Activated CD4-positive, alpha-beta memory T cell treated with anti-CD3 and anti-CD28 coated beads, Interleukin-2, amount 10 ng/mL, durations not matched to agents 7 days and 5 days (primary cell): ENCODE measurements at places on chromosomes 7 and 10.

- no peak for DNase-seq
These were observed 39.1 kb upstream of the PARD3 start for GRCh38 chr10:34854147-34854601.

- no peak for DNase-seq
These were observed 31.9 kb upstream of the OPTN start for GRCh38 chr10:13068071-13068470.

- DNase-seq, result no peak
These were observed 65.2 kb upstream of the OGDHL start for GRCh38 chr10:49827297-49827696.

GRCh38 chr10:845526-845925, 86.0 kb downstream of the LARP4B start:
- DNase-seq, result no peak

DNA sequence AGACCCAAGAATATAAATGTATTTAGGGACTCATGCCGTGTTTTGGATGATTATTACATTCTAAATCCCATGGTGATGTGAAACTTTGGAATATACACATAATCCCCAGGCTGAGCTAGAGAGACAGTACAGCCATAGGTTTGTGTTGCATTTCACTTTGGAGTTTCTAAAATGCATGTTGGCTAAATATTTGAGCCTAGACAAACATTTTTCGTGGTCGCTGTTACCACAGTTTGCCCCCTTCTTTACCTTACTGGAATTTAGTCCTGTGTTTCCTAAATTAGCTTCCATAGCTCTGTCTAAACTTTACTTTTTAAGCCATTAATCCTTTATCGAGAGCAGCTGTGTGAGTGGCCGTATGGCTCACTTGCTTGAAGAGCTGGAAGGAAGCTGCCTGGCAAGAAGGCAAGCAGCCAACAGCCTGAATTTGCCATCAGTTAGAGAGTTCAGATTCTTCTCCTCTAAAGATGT, 192.0 kb downstream of the BICC1 start:
- DNase-seq, result no peak

DNA sequence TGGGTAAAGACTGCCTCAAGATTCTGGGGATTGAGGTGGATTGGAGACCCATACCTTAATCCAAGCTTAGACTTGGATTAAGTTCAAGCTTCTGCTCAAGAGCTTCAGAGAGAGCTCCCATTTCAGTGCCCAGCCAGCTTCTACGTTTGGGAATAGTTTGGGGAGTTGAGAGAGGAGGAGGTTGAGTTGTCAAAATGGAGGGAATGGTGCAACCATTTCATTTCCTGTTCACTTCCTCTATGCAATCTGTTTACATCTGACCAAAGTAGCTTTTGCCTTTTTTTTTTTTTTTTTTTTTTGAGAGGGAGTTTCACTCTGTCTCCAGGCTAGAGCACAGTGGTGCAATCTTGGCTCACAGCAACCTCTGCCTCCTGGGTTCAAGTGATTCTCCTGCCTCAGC, 65.8 kb downstream of the ENTPD1 start:
- DNase-seq, result no peak

DNA sequence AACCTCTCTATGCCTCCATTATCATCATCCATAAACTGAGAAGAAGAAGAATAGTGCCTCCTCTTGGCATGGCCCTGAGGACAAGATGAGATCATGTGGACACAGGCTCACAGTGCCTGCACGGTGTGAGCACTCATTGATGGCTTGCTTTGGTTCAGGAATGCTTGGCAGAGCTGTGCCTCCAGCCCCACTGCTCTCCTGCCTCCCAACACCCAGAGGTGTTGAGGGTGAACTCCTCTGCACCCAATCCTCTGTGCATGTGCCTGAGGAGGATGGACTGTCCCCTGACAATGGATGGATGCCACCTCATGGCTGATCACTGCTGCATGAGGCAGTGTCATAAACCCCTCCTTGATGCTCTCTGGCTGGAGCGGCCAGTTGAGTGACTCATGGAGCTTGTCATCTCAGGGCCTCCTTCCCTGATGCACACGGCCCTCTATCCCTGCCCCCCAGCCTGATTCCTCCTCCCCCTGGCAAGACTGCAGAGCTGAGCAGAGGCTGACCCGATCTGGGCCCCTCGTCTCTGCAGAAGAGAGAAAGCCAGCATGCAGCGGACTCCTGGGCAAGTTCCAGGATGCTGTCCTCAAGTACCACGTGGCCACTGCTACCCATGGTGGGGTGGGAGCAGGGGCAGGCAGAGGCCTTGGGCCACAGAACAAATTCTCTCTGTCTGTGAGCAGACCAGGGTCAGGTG, 136.3 kb downstream of the KCNMA1 start:
- DNase-seq, result no peak

DNA sequence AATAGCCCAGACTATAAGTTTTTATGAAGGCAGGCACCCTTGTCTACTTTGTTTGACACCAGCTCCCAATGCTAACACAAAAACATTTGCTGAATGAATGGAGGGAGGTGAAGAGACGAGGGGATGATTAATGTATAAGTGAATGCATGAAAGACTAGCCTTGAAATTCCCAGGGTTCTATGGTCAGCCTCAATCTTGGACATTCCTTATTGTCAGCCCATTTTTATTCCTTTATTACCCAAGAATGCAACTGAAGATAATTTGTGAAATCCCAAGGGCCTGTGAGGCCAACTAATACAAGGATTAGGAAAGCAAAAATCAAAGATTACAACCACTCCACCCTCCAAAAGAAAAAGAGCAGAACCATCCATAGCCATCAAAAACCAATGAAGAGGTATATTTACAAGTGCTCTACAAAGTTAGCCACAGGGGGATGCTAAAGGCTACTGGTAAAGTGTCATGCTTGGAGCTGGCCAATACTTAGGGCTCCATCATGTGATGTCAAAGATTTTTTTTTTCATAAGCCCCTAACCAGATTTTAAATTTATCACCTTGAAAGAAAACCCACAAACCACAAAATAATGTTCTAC, 40.0 kb upstream of the ASAH2 start:
- no peak for DNase-seq

DNA sequence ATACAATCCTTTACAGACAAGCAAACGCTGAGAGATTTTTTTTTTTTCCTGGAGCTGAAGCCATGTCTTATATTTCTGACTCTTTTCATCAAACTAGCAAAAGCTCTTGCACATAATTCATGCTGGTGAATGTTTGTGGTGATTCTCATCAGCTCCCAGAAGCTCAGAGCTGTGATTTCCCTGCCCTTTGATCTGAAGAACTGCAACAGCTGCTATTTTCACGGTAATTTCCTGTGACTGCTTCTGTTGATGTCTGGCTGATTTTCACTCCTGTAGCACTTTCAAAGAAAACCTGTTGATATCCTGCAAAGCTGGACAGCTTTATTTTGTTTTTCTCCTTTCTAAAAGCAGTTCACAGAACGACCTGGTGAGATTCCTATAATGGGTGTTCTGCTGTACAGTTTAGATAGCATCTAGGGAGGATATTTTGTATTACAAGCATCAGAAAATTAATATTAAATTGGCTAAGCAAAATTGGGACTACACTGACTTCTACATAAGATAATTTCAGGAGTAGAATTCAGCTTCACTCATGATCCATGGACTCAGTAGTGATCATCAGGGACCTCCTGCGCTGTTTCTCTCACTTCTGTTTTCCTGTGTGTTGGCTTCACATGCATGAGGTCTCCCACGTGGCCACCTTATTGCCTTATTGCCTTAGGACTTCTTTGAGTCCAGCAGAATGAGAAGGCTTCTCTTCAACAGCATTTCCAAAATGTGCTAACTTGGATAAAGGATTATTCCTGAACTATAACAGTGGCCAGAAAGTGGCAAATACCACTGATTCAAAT, 1111.6 kb upstream of the SORCS1 start:
- DNase-seq, result no peak
